T-cell (primary cell): ENCODE measurements at places on chromosomes 3 and 15.

GRCh38 chr3:24480497-24480896 lies 14.2 kb downstream of the THRB start:
- no peak overlapping the region for H3K27ac ChIP-seq
- H3K4me1 ChIP-seq, result no peaks in the 10 kb centered on the region
- no peaks in the 10 kb centered on the region for H3K27me3 ChIP-seq
- no peak for DNase-seq

- no peak for DNase-seq
- no peaks in the 10 kb centered on the region for H3K27me3 ChIP-seq
- H3K27ac ChIP-seq, result no peak overlapping the region
- no peak overlapping the region for H3K4me3 ChIP-seq
- H3K4me1 ChIP-seq, result no peaks in the 10 kb centered on the region
These were observed 72.1 kb downstream of the EPHA3 start for GRCh38 chr3:89179355-89180001.

DNA sequence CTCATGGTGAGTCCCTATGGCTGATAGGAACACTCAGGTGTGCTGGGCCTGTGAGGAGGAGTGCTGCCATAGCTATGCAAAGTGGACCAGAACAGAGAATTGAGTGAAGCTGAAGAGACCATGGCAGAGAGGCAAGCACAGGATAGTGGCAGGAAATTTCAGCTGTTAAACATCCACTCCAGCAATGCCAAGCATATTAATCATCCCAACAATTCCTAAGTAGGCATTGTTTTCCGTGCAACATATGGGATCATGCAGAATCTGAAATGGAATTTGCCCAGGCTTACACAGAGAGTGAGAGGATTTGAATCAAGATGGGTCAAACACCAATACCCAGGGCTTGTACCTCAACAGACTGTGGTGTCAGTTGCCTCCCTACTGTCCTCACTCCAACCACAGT lies 582.6 kb upstream of the UBE2E2 start:
- no peaks in the 10 kb centered on the region for H3K4me1 ChIP-seq
- H3K27ac ChIP-seq, result no peak overlapping the region
- DNase-seq, result no peak
- no peak overlapping the region for H3K4me3 ChIP-seq
- H3K27me3 ChIP-seq, result no peaks in the 10 kb centered on the region

DNA sequence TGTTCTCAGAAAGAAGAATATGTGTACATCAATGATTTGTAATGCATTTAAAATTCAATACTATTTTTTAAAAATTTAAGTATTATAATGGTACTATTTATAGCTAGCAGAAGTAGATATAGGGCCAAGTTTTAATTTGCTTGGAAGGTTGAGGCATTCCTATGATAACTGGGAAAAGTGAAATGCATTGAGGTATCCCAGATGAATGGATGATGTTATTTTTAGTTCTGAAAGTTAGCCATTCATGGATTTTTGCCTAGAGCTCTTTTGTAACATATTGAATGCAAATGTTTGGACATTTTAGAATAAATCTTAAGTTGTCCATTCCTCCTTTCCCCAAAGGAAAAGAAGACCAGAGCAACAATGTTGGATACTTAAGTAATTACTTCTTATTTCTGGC lies 47.6 kb downstream of the GAP43 start:
- H3K4me1 ChIP-seq, result no peaks in the 10 kb centered on the region
- H3K36me3 ChIP-seq, result no peaks in the 10 kb centered on the region
- no peak for DNase-seq
- H3K27me3 ChIP-seq, result peaks cover 9% of the 10 kb centered on the region
- no peak overlapping the region for H3K27ac ChIP-seq
- H3K4me3 ChIP-seq, result no peak overlapping the region

DNA sequence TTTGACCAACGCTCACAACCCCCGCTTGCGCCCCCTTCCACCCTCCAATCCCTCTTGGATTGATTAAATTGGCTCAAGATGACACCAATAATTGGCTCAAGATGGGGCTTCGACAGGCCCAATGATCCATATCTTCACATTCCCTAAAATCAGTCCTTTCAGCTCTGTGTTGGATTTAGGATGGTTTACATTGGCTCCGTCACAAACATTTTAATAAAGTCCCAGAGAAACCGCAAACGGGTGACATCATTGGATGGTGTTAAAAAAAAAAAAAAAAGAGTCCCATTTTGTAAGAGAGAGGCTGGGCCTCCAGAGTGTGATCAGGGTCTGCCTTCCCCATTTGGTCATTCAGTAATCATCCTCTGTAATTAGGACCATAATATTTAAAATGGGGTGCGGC lies 113.4 kb upstream of the MRPS22 start:
- no peak overlapping the region for H3K4me3 ChIP-seq
- no peaks in the 10 kb centered on the region for H3K4me1 ChIP-seq
- no peak for DNase-seq
- no peak overlapping the region for H3K27ac ChIP-seq
- H3K36me3 ChIP-seq, result no peaks in the 10 kb centered on the region

GRCh38 chr3:8416965-8417364 lies 84.7 kb upstream of the LMCD1 start:
- no peaks in the 10 kb centered on the region for H3K27me3 ChIP-seq
- no peak overlapping the region for H3K4me3 ChIP-seq
- DNase-seq, result no peak

GRCh38 chr15:62951481-62951880 lies 91.1 kb upstream of the TPM1 start:
- no peaks in the 10 kb centered on the region for H3K4me1 ChIP-seq
- no peak for DNase-seq

DNA sequence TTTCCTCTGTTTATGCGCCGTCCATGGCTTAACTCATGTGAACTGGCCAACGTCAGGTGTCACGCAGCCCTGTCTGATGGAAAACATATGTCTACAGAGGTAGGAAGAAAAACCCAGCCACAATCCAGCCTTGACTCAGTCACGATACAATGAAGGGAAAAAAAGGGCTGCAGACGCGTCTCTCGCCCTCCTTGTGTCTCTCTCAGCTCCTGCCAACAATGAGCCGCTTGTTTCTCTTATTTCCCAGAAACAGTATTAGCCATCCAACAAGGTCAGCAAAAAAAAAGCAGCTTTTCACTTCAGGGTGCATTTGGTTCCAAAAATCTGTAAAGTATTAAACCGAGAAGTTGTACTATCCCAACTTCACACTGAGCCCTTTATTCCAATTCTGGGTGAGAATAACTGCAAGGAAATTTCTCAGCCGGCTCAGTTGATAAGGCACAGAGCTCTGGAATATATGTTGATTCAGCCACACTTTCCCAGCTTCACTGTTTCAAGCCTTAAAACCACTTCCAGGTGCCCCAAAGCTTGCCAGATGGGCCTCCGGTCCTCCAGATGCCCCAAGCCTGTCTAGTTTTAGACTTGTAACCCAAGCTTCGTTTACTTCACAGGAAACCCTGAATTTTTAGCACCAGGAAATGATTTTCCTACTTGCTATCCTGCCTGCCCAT lies 79.4 kb downstream of the TM4SF4 start:
- no peaks in the 10 kb centered on the region for H3K36me3 ChIP-seq
- no peak overlapping the region for H3K4me3 ChIP-seq
- no peak overlapping the region for H3K27ac ChIP-seq
- no peaks in the 10 kb centered on the region for H3K4me1 ChIP-seq

DNA sequence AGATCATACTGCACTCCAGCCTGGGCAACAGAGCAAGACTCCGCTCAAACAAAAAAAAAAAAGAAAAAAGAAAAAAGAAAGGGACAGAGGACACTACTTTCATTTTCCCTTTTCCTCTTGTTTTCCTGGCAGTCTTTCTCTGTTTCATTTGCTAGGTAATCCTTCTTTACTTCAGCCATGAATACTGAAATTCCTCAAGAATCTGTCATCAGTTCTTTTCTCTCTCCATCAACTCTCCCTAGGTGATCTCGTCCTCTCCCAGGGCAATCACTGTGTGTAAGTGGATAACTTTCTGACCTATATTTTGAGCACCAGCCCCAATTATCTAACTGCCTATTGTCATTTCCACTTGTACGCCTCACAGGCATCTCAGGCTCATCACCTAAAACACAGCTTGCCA lies 51.5 kb downstream of the TTC23 start:
- no peaks in the 10 kb centered on the region for H3K36me3 ChIP-seq
- DNase-seq, result no peak
- no peak overlapping the region for H3K27ac ChIP-seq
- no peak overlapping the region for H3K4me3 ChIP-seq
- H3K4me1 ChIP-seq, result no peaks in the 10 kb centered on the region
- no peaks in the 10 kb centered on the region for H3K27me3 ChIP-seq

- no peak overlapping the region for H3K27ac ChIP-seq
- H3K4me1 ChIP-seq, result no peaks in the 10 kb centered on the region
- H3K4me3 ChIP-seq, result no peak overlapping the region
These were observed 100.1 kb downstream of the ABI3BP start for GRCh38 chr3:100893108-100893507.

DNA sequence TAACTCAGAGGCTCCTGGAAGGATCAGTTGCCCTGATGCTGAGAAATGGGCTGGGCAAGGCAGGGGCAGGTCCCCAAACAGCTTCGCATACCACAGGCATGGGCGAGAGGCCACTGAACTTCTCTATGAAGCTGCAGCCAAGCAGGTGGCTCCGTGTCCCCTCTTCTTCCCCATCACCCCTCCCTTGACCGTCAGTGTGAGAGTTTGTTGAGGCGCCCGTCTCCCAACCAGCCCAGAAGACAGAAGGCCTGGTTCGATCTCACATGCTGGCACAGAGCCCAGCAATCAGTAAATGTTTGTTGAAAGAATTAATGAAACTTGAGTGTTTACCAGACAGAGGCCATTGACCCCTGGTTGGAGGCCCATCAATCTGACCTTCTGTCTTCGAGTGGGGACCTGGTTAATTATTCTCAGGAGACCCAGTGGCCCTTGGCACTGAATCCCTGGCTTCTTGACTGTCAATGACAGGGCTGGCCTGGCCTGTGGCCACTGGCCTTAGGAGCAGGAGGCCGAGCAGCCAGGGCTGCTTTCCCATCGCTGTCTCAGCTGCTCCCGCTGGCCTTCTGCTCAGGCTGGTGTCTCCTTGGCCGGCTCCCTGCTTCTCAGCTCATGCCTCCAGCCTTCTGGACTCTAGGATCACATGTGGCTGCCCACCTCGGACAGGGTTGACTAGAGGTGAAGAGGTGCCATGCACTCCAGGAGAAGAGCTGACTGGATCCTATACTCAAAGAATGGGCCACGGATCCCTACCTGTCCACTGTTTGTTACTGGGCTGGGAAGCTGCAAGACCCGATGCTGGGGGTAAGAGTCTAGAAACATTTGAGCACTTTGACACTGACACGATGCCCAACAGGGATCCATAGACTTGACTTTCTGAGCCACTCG lies 113.4 kb downstream of the ASB7 start:
- H3K27ac ChIP-seq, result no peak overlapping the region
- no peaks in the 10 kb centered on the region for H3K36me3 ChIP-seq
- no peaks in the 10 kb centered on the region for H3K27me3 ChIP-seq
- H3K4me3 ChIP-seq, result no peak overlapping the region

DNA sequence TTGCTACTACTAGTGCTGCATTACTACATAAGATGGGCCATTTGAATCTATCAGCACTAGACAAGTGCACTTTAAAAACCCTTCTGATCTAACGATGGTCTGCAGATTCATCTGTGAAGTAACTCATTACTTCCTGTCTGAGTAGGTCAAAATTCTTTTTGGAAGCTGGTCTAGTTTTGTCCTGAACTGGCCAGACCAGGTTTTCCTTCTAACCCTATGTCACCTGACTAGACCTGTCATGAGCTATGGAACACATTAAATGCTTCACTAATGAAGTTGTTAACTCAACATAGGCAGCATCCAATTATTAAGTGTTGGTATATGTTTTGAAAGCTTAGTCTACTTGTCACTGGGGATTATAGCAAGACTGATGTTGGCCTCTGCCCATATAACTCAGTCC lies 10.1 kb upstream of the RBM5 start:
- H3K27me3 ChIP-seq, result no peaks in the 10 kb centered on the region
- no peaks in the 10 kb centered on the region for H3K36me3 ChIP-seq
- H3K4me3 ChIP-seq, result no peak overlapping the region
- H3K4me1 ChIP-seq, result peaks cover 5% of the 10 kb centered on the region
- H3K27ac ChIP-seq, result no peak overlapping the region

GRCh38 chr3:192467230-192468140 lies 259.9 kb downstream of the FGF12 start:
- peaks cover 5% of the 10 kb centered on the region for H3K27me3 ChIP-seq
- no peak overlapping the region for H3K4me3 ChIP-seq
- DNase-seq, result peak; percentile 17
- no peaks in the 10 kb centered on the region for H3K4me1 ChIP-seq

GRCh38 chr3:156859578-156859977 lies 33.4 kb downstream of the LEKR1 start:
- H3K27me3 ChIP-seq, result no peaks in the 10 kb centered on the region
- H3K27ac ChIP-seq, result no peak overlapping the region
- no peak for DNase-seq
- no peaks in the 10 kb centered on the region for H3K4me1 ChIP-seq
- H3K36me3 ChIP-seq, result no peaks in the 10 kb centered on the region

DNA sequence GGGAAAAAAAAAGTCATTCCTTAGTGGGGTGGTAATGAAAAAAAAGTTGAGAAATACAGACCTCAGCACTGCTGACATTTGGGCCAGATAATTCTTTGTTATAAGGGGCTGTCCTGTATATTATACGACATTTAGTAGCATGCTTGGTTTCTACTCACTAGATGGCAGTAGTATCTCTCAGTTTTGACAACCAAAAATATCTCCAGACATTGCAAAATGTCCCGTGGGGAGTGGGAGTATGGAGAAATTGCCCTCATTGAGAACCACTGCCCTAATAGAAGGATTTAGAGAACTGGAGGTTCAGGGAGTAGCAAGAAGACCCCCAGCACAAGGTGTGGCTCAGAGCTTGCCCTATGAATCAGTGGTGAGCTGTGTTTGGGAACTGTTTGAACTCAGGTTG lies 28.6 kb upstream of the TEX264 start:
- H3K4me3 ChIP-seq, result no peak overlapping the region
- no peak overlapping the region for H3K27ac ChIP-seq
- H3K4me1 ChIP-seq, result no peaks in the 10 kb centered on the region
- no peak for DNase-seq

DNA sequence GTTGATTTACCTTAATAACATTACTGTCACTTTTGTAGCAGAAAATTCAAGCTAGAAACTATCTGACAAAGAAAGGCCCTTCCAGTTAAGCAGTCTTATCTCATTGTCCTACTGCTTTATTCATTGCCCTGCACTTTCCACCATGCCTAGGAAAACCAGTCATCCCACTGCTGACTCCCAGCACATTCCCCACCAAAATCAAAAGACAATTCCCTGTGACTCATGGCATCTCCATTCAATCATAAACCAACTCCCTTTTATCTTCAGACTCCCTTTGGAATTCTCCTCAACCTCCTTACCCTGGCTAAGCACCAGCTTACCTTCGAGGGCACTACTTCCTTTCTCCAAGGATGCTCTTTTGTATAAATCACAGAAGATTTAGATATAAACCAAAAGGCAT lies 184.3 kb downstream of the PLCH1 start:
- DNase-seq, result no peak
- no peaks in the 10 kb centered on the region for H3K27me3 ChIP-seq
- H3K4me3 ChIP-seq, result no peak overlapping the region
- H3K36me3 ChIP-seq, result no peaks in the 10 kb centered on the region
- no peak overlapping the region for H3K27ac ChIP-seq
- peaks cover 4% of the 10 kb centered on the region for H3K4me1 ChIP-seq
